Stimulated activated CD4-positive, alpha-beta T cell treated with anti-CD3 and anti-CD28 coated beads, Interleukin-1b, Interleukin-23, amount 100 ng/mL, for 1 hour (primary cell): ENCODE measurements at places on chromosomes 2 and 18.
A peak's percentile ranks its signal among the peaks of the same experiment; 100 is the strongest.

GRCh38 chr2:152743002-152743401 is 24.6 kb downstream of the ARL6IP6 start:
- no peak for DNase-seq

GRCh38 chr2:11492244-11492643 is 26.3 kb upstream of the E2F6 start:
- DNase-seq: no peak

DNA sequence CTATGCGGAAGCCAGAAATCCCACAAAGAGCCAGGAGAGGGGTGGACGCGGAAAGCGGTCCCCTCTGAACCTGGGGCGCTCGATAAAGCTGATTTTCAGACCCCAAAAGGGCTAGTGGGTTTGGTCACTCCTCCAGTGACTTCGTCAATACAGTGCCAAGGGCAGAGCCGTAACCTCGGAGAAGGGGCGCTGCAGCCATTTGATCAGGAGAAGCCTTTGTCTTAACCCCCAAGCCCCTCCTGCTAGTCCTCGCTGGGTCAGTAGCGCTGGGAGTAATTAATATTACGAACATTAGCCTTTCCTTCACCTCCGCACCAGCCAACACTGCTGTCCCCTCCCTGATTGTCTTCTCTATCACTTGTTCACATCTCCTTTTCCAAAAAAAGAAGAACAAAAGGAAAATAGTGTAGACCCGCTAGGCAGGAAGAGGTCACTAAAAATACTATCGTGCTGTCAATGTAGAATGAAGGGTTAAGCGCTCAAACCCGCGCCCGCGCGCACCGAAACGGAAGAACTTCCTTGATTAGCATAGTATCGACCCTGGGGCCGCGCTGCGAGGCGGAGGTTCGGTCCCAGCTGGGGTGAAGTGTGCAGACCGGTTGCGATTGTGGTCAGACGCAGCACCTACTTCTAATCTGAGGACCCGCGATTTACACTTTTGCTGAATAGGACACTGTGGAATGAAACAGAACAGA is 63.2 kb upstream of the MAPRE2 start:
- DNase-seq: peak; percentile 30

DNA sequence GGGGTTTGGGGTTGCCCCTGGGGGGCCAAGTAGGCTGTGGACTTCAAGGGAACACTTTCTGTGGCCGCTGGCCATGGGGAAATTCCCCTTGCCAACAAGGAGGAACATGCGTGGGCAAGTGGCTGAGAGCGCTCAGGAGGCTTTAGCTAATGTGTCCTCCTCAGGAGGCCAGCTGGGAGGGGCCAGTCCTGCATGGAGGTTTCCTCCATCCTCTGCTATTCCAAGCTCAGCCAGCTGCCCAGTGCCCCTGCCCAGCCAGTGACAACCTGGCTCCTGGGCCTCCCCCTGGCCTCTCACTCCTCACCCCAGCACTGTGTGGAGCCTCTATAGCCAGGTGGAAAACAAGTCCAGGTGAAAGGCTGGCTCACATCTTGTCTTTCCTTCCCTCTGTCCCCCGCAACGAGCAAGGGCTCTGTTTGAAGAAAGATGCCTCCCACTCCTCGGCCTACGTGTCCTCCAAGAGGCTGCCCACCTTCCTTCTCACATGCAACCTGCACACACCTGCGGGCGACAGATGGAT is 64.4 kb upstream of the DAPL1 start:
- DNase-seq: no peak

GRCh38 chr2:235052514-235053354 is 100.9 kb downstream of the SH3BP4 start:
- DNase-seq: no peak

- DNase-seq: no peak
Measured at GRCh38 chr2:172105471-172106107, 2.9 kb upstream of the DLX2 start.

GRCh38 chr2:48433682-48434081 is 96.3 kb upstream of the STON1 start:
- no peak for DNase-seq

DNA sequence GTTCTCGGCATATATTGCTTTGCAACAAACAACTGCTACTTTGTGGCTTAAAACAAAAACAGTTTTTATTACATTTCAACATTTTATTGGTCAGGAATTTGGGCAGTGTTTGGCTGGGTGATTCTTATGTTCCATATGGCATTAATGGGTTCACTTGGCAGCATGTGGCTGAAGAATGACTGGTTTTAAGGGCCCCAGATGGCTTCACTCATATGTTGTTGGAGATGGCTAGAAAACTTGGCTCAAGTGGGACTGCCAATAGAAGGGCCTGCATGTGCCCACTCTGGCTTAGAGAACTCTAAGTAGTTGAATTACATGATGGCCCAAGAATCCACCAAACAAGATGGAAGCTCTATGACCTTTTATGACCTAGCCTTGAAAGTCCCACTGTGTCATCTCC is 86.1 kb downstream of the FASTKD2 start:
- DNase-seq: no peak

DNA sequence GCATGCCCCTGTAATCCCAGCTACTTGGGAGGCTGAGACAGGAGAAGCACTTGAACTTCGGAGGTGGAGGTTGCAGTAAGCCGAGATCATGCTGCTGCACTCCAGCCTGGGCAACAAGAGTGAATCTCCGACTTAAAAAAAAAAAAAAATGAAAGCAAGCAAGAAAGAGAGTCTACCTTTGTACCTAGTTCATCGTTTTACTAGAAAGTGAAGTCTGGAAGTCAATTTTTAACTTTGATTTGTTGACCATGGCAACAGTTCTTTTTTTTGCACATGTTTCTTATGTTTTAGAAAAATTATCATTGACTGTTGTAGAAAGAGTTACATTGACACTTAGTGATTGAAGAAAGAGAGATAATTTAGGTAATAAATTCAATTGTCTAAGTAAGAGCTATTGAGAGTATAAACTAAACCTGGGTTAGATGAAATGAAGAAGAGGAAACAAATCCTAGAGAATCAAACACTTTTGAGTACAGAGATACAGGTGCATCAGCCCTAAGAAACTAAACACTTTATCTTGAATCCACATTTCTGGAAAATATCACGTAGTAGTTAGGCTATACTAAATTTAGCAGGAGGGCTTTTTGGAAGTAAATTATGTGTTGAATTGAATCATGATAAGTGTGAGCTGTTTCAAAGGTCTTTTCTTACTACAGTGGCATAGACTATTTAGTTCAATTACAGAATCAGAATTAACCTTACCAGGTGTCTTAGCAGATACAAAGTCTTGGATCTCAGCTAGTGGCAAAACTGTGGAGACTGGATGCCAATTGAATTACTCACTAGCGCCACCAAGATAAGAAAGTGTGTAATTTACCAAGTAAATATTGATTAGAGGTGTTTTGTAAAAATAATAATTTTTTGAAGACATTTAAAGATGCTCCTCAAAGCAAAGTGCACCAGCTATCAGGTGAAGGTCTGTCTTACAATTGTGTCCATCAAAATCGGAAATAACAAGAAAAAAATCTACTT is 303.4 kb upstream of the NRXN1 start:
- DNase-seq: no peak

DNA sequence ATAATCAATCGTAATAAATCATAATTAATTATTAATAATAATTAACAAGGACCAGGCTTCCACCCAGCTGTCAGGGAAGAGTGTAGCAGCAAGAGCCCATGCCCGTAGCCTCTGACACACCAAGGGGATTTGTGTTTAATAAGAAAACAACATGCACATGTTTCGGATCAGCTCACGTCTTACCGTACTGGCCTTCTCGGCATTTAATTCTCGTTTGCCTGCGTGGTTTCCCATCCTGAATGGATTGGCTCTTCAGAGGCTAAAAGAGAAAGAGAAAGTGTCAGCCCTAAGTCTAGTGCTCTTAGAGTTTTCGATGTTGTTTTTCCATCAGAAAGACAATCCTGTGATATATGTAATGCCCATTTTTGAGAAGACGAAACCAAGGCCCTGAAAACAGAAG is 27.6 kb downstream of the MBP start:
- DNase-seq: no peak

DNA sequence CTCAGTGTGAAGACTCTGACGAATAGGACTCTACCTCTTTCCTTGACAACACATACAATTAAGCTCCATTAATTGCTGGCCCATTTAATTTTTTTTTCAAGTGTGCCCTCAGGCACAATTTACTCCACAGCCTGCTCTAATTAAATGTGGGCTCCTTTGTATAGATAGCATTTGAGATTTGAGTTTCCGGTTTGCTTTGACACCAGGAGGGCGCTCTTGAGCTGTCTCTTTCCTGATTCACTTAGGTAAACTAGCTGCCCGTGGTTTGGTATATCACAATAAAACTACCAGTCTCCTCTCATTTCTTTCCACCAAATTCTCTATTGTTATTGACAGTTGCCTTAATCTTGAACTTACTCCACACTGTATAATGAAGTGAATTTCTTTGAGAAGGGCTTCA is 666.0 kb downstream of the DSC3 start:
- no peak for DNase-seq

DNA sequence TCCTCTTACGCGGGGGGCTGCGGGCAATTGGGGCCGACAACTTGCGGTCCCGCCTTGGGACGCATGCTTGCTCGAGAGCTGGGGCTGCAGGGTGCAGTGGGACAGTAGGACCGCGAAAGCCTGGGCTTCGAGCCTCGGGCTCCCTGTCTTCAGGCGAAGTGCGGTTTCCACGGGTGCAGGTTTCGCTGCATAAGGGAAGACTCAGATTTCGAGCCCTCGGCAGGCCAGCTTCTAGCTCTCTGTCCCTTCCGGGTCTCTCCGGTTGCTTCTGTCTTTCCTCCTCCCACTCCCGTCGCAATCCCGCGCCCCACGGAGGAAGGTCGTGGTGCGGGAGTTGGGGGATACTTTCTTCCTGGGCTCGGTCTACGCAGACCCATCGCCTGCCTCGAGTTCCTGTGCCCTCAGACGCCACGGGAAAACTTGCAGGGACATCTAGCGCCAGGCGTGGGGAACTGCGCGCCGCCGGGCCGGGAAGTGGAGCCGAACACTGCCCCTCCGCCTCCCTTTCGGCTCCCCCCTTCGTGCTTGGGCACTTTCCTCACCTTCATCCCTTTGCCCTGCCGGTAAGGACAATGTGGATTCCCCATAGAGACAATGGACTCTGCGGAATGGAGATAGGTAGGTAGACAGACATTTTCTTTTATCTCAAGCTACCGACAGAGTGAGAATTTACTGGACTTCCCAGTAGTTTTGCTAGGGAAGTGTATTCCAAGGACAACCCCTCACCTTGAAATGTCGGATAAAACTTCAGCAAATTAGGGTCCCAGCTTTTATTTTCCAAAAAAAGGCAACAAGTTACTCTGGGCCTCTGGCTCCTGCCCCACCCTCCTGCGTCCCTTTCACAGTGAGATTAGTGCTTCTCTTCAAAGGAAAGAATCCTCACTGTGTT is 4.2 kb upstream of the HOXD13 start:
- DNase-seq: no peak

- no peak for DNase-seq
Measured at GRCh38 chr2:230932556-230933511, 7.8 kb upstream of the GPR55 start.

- DNase-seq: no peak
Measured at GRCh38 chr2:195737511-195738325, 80.7 kb downstream of the SLC39A10 start.

- DNase-seq: no peak
Measured at GRCh38 chr2:99552529-99552928, 62.7 kb upstream of the REV1 start.

- no peak for DNase-seq
Measured at GRCh38 chr2:31937741-31938140, 73.1 kb downstream of the MEMO1 start.

DNA sequence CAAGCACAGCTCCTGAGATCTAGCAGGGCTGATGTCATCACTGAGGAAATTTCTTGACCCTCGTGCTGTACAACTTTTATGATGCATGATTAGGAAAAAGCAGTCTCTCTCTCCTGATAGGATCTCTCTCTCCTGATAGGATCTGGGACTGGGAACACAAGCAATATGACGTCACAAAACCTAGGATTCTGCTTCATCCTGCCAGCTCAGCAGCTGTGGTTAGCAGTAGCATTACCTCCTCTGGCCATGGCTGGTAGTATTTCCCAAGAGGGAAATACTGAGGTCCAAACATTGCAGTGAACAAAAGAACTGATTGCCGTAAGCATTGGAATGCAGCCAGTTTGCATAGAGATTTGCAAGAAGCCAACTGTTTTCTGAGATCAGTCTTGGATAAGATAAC is 521.2 kb upstream of the POU3F3 start:
- no peak for DNase-seq

DNA sequence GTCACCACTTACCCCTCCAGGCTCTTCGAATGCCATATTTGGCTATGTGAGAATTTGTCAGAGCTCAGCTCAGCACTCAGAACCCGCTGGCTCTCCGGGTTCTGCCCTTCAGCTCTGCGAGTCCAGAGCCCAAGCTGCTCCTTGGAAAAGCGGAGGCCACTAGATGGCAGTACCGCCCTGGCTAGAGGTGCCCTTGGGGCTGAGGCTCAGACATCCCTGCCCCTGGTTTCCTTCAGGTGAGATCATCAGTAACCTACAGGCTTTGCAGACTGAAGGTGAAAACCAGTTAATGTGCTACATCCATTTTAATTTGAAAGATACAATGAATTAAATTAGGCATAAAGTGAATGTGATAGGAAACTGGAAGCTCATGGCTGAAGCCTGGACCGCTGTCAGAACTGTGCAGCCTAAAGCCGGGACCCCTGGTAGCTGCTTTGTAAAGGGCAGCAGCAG is 285.6 kb downstream of the AGAP1 start:
- peak; percentile 15 for DNase-seq

GRCh38 chr18:11391661-11392060 is 217.7 kb upstream of the SLC35G4 start:
- DNase-seq: no peak

DNA sequence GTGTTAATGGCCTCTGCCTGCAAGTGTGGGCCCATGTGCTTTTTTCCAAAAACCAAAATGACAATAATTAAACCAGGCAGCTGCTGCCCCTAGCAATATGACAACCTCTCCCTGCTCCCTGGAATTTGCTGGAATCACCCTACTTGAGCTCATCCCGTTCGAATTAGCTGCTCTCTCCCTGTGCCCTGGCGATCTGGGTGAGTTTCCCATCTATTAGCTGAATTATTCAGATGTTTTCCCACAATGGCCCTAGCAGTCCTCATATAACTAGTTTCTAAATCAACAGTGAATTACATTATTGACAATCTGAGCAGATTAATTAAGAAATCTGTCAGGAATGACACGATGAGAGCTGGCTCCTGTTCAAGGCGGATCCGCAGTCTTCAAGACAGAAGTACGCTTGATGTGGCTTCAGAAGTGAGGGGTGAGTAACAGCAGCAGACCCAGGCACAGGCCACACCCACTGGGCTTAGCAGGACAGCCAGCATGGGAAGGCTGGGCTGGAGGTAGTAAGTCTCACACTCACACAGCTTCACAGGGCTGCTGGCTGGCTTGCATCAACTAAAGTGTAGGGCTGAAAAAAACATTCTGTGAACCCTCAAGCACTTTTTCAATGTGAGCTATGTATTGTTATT is 366.2 kb upstream of the ID2 start:
- DNase-seq: no peak

GRCh38 chr2:144249035-144249637 is 270.8 kb downstream of the ZEB2 start:
- DNase-seq: no peak

- no peak for DNase-seq
Measured at GRCh38 chr2:58503918-58504317, 262.8 kb upstream of the FANCL start.

- no peak for DNase-seq
Measured at GRCh38 chr2:173077506-173078177, 2.0 kb downstream of the MAP3K20 start.
